ENCODE measurements at places on chromosomes 6 and 20.

DNA sequence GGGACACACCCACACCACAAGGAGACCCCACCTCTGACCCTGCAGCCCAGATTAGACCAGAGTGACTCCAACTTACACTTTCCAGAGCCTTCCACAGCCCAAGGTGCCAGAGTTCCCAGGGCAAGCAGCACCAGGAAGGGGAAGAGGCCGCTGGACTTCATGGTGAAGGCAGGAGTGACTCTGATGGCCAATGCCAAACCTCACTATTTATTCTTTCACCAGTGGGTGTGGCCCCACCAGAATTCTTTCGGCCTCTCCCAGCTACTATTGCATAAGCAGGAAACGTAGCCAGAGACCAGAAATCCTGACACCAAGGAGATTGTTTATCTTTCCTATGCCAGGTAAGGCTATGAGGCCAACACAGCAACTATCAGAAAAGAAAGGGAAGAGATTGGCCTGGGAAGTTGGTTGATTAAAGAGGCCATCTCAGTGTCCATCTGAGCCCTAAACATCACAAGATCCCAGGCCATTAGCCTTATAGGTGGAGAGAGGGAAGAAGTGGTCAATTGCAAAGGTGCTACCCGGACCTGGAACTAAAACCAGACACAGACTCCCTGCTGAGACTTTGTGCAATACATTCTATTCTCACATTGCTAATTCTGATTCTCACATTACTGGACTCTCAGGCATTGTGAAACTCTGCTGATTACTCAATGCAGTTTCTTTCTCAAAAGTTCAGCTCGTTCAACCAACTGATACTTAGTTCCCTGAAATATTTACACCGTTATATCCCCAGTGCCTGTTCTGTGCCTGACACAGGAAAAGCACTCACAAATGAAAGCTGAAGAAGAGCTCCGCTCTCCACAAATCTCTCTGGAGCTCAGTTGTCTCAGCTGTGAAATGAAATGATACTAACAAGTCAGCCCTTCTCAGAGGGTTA lies at the start of gene SLPI:
SLPI (minus strand) TSS at position 182 of the 880 bp plus-strand sequence; CDS start at position 161, 21 bp downstream.
- H3K4me3 ChIP-seq: no peak within 1 kb of the TSS
- H3K36me3 ChIP-seq: no peaks in the 10 kb centered on the region
- no peak for DNase-seq
- H3K27me3 ChIP-seq: peaks cover 47% of the 10 kb centered on the region

GRCh38 chr6:42046464-42047212 lies 3.7 kb upstream of the TAF8 start:
- H3K4me1 ChIP-seq: peaks cover 50% of the 10 kb centered on the region
- no peaks in the 10 kb centered on the region for H3K27me3 ChIP-seq
- peak overlapping the region; percentile 97 for H3K4me3 ChIP-seq
- peak overlapping the region; percentile 95 for H3K27ac ChIP-seq
- DNase-seq: no peak

DNA sequence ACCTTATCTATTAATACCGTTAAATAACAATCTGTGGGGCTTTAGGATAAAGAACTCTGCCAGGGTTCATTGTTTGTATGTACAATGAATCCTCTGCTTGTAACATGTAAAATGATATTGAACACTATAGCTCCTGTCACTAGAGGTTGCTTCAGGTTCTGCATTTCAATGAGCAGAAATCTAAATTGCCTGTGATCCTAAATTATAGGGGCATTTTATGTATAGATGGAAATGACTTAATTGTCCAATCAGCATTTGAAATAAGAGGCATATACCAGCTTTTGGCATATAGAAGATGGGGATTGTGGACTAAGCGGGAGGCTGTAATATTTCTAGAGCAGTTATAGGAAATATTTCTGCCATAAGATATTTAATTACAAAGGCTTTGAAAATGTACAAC lies 2.0 kb downstream of the NCOA3 start:
- peaks cover 49% of the 10 kb centered on the region for H3K4me1 ChIP-seq

GRCh38 chr6:139713424-139713823 lies 339.0 kb upstream of the CITED2 start:
- no peaks in the 10 kb centered on the region for H3K27me3 ChIP-seq
- H3K4me3 ChIP-seq: no peak overlapping the region
- H3K4me1 ChIP-seq: peaks cover 18% of the 10 kb centered on the region
- no peak overlapping the region for H3K27ac ChIP-seq

DNA sequence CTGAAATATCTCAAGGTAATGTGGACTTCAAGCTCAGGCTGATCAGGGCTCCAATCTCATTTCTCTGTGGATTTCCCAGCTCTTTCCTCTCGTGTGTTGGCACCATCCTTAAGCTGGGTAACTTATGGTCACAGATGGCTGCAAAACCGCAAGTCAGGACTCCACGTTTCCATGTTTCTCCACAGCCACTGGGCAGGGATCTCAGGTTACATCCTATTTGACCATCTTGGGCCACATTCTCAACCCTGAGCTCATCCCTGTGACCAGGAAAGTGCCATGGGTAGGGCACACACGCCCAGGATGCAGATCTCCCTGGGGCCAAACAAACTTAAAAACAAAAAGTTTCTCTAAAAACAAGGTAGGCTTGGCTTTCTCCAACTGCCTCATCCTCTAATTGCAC lies 15.4 kb downstream of the RPS6KA2 start:
- H3K4me3 ChIP-seq: no peak overlapping the region
- no peaks in the 10 kb centered on the region for H3K36me3 ChIP-seq
- H3K27me3 ChIP-seq: peaks cover 5% of the 10 kb centered on the region
- H3K27ac ChIP-seq: no peak overlapping the region

DNA sequence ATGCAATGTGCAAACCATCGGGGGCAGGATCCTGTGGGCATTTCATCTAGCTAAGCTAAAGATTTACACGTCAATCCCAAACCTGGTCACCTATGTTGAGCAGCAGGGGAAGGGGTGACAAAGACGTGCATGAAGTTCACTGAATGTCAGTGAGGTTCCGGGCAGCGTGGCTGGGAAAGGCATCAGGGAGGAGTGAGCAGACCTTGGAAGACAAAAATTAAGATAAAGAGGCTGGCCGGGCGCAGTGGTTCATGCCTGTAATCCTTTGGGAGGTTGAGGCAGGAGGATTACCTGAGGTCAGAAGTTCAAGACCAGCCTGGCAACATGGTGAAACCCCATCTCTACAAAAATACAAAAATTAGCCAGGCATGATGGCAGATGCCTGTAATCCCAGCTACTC lies 126.1 kb downstream of the PREX1 start:
- H3K36me3 ChIP-seq: no peaks in the 10 kb centered on the region
- DNase-seq: no peak
- no peak overlapping the region for H3K4me3 ChIP-seq
- H3K4me1 ChIP-seq: peaks cover 20% of the 10 kb centered on the region
- peaks cover 3% of the 10 kb centered on the region for H3K27me3 ChIP-seq
- no peak overlapping the region for H3K27ac ChIP-seq

GRCh38 chr6:99736302-99736701 lies 129.7 kb downstream of the PRDM13 start:
- no peaks in the 10 kb centered on the region for H3K36me3 ChIP-seq
- DNase-seq: no peak
- no peak overlapping the region for H3K4me3 ChIP-seq
- H3K27me3 ChIP-seq: peaks cover 76% of the 10 kb centered on the region

GRCh38 chr20:36331209-36331608 lies 25.1 kb downstream of the DLGAP4 start:
- DNase-seq: no peak
- H3K27ac ChIP-seq: no peak overlapping the region
- no peaks in the 10 kb centered on the region for H3K36me3 ChIP-seq
- no peaks in the 10 kb centered on the region for H3K4me1 ChIP-seq
- H3K4me3 ChIP-seq: no peak overlapping the region

DNA sequence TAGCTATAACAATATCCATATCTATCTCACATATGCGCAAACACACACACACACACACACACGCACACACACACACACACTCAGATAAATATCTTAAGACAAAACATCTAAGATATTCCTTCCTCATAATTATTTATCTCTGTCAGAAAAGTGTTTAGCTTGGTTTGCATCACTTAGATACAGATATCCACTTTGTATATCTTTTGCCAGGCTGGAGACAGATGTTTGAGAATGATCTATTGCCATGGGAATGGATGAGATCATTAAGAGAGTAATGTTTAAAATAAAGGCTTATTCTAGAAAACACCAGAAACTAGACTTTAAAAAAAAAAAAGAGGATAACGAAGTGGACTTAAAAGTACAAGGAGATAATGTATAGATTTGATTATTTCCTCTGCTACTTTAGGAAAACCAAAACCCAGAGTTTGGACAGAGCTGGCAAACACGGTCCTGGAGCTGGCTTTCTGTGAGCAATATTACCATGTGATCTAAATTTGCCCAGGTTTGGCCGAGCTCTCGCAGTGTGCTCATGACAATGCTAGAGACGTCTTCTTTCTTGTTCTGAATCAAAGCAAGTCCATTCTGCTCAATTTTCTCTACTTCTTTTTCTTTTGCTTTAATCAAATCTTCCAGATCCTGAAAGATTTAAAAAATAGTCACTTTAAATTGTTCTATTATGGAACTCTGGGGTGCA lies 411.8 kb downstream of the SYNE1 start:
- no peak overlapping the region for H3K27ac ChIP-seq
- H3K27me3 ChIP-seq: no peaks in the 10 kb centered on the region
- peaks cover 42% of the 10 kb centered on the region for H3K36me3 ChIP-seq
- H3K4me3 ChIP-seq: no peak overlapping the region

DNA sequence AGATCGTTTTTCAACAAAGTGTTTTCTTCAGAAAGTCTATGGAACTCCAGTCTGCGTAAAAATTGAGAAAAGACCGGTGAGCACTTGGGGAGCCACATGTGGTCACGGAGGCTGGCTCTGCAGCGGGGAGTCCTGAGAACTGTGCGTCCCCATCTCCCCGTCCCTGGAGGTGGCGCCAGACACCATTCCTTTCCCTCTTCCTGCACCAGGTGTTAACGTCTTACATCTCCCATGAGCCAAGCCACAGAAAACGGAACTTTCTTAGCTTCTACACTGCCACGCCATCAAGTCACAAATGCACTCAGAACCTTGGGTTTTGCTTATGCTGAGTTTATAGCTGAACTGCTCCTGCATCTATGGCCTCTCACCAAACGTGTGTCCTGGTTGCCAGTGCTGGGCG lies 62.6 kb downstream of the GINS1 start:
- H3K36me3 ChIP-seq: peaks cover 43% of the 10 kb centered on the region
- DNase-seq: no peak
- no peaks in the 10 kb centered on the region for H3K27me3 ChIP-seq
- H3K27ac ChIP-seq: no peak overlapping the region

GRCh38 chr6:11672256-11672655 lies 106.3 kb downstream of the ADTRP start:
- no peak for DNase-seq
- no peak overlapping the region for H3K27ac ChIP-seq
- H3K4me1 ChIP-seq: peaks cover 3% of the 10 kb centered on the region
- no peak overlapping the region for H3K4me3 ChIP-seq
- no peaks in the 10 kb centered on the region for H3K27me3 ChIP-seq
- peaks cover 6% of the 10 kb centered on the region for H3K36me3 ChIP-seq

DNA sequence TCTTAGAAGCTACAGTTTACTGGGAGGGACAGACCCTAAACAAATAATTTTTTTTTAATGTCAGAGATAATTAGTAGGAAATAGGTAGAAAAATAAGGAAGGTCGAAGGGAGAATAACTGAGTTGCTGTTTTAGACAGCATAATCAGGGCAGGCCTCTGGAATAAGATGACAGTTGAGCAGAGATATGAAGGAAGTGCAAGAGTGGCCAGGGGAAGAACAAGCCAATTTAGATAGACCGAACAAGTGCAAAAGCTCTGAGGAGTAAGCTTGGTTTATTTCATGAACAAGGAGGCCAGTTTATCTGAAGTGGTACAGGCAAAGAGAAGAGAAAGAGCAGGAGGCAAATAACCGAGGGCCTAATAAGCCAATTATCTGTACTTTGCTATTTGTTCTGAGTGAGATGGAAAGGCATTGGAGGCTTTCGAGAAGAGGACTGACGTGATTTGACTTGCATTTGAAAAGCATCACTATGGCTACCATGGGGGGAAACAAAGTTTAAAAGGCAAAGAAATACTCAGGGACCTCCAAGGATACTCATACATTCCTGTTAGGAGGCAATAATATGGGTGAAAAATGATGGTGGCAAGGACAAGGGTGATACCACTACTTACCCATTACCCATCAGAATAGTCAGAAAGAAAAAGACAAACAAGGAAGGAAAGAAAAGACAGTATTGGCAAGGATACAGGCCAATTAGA lies 19.7 kb downstream of the PROCR start:
- H3K27me3 ChIP-seq: no peaks in the 10 kb centered on the region
- H3K4me3 ChIP-seq: no peak overlapping the region
- peaks cover 16% of the 10 kb centered on the region for H3K36me3 ChIP-seq
- H3K4me1 ChIP-seq: peaks cover 23% of the 10 kb centered on the region
- no peak for DNase-seq
- peak overlapping the region; percentile 41 for H3K27ac ChIP-seq

DNA sequence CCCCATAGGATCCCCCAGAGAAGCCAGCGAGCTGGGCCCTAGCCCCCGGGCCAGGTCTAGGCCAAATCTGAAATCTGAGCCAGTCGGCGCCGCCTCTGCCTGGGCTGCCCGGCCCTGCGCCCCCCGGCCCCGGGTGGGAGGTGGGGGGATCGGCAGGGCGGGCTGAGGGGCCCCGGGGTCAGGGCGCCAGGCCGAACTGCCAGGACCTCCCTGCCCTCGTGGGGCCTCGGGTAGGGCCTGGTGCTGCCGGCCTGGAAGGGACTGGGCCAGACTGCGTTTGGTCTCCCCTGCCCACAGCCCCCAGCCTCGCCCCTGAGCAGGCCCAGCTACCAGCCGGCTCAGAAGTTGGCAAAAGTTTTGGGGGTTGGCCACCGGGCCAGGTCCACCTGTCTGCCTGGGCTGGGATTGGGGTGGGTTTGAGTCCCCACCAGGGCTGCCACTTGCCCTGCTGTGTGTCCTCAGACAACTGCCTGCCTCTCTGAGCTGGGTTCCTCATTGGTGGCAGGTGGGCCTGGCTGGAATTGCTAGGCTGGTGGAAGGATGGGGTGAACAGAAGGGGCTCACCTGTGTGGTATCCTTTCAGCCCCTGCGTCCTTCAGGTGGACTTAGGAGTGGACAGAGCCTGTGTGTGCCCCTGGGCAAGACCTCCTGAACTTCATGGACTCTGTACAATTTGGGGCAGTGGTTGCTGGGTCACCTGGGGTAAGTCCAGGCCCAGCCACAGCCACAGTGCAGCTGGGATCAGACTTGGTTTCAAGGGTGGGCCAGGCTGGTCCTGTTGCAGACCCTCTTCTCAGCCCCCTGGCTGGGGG lies 801 bp downstream of the SRC start:
- H3K4me1 ChIP-seq: peaks cover 28% of the 10 kb centered on the region
- no peak for DNase-seq
- peak overlapping the region; percentile 60 for H3K4me3 ChIP-seq

DNA sequence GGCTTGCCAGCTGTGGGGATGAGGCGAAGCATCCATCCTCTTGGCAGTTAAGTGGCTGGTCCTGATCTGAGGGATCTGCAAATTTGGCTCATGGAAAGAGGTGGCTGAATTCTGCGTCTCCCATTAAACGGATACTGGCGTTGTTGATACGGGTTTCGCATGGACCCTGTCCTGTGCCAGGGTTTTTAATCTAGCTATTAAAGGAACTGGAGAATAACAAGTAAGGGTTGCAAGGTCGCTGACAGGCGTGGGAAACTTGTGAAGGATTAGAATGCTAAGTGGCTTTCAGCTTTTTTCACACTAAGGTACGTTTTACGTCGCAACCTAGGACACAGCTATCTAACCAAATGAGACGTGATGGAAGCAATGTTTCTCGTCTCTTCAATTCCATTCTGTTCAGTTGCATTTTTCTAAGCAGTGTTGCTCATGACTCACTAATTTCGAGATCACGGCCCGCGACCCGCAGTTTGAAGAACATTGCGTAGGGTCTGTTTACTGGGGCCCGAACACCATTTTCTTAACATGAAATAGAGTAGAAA lies 852 bp downstream of the GMNN start:
- H3K36me3 ChIP-seq: peaks cover 2% of the 10 kb centered on the region
- H3K4me1 ChIP-seq: peaks cover 23% of the 10 kb centered on the region
- H3K27me3 ChIP-seq: no peaks in the 10 kb centered on the region

GRCh38 chr6:14086701-14087100 lies 30.9 kb upstream of the CD83 start:
- H3K4me1 ChIP-seq: no peaks in the 10 kb centered on the region
- no peak overlapping the region for H3K4me3 ChIP-seq
- no peaks in the 10 kb centered on the region for H3K36me3 ChIP-seq
- no peak for DNase-seq
- no peak overlapping the region for H3K27ac ChIP-seq

Data from mesothelial cell of epicardium (in vitro differentiated cells).